ENCODE measurements at places on chromosomes 6 and 20.

DNA sequence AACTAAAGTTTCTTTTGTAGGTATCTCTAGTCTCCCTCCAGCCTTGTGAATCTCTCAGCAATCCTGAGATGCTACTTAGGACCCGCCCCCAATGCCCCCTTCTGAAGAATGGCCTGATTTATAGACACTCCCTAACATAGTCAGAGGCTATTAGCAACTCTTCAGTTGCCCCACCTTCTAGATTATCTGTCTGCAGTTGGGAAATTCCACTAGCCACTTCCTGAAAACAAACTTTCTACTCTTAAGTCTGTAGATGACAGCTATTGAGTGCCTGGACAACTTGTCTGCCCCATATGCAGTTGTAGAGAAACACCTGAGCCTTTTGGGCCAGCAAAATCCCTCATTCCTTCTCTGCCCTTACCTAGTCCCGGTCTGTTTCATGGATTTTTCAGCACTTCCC is 188.2 kb upstream of the PREP start:
- DNase-seq = peak; percentile 46

DNA sequence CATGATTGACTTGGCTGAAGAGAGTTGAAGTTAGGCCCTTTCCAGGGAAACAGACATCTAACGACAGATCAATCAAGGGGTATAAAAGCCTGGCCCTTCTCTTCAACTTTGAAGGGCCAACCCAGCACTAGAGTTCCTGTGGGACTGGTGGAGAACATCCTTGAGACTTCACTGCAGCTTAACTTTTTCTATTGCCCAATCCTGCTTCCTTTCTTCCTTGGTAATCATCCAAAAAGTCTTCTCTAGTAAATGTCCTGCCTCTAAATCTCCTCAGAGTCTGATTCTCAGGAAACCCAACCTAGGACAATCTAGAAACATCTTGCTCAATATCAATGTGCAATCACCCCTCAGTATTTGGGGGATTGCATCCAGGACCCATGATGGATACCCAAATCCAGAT is 1.9 kb downstream of the MKKS start:
- DNase-seq = no peak

DNA sequence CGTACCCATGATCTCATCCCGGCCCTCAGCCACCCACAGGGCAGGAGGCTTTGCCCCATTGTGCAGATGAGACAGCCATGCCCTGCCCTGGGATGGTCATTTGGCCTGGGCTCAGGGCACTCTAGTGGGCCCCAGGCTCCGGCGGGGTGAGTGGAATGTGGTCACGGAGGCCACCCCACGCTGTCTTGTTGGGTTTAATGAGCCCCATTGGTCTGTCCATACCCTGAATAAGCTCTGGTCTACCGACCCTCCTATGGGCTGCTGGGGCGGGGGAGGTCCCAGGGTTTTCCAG is 50.6 kb downstream of the FGD2 start:
- no peak for DNase-seq

GRCh38 chr6:126170978-126171382 is 168.9 kb upstream of the CENPW start:
- DNase-seq = peak; percentile 10

- DNase-seq = peak; percentile 64
These were observed 1.4 kb downstream of the BACH2 start for GRCh38 chr6:90294989-90295853.

- no peak for DNase-seq
These were observed 23.3 kb downstream of the VEGFA start for GRCh38 chr6:43793154-43793874.

GRCh38 chr20:49627329-49627761 is 59.4 kb upstream of the PTGIS start:
- no peak for DNase-seq

- DNase-seq = no peak
These were observed 248.0 kb downstream of the ESR1 start for GRCh38 chr6:152055517-152055916.

DNA sequence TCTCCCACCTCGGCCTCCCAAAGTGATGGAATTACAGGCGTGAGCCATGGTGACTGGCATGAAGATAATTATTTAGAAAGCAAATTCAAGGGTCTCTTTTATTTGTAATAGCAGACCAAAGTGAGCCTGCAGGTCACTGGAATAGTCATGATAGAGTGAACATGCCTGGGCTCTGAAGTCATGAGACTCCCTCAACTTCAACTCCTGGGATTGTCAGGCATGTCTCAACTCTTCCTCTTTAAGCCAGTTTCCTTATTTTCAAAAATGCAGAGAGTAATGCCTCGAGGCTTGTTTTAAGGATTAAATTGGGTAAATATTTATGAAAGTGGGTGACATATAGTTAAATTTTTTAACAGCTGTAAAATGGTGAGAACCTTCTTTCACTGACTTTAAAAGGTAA is 22.7 kb upstream of the HECA start:
- no peak for DNase-seq

DNA sequence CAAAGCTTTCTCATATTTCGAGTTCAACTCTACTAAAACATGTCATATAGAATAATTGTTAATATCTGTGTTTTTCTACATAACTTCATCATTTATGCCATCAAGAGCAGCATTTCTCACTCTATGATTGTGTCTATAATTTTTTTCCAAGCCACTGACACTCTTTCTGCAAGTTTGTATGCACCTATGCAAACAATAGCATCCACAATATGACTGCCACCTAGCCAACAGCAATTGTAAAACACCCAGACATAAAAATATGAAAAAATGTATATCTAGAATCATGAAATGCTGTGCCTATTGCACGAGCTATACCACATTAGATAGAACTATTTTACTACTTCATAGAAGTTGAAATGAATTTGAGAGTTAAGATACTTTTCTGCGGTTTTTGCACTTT is 286.5 kb upstream of the MARCKS start:
- no peak for DNase-seq

- DNase-seq = no peak
These were observed 323.6 kb downstream of the CD83 start for GRCh38 chr6:14440940-14441781.

GRCh38 chr6:47769982-47770381 is 11.8 kb upstream of the OPN5 start:
- DNase-seq = no peak

- DNase-seq = no peak
These were observed 14.5 kb downstream of the THBS2 start for GRCh38 chr6:169239181-169239580.

GRCh38 chr20:3404402-3404801 is 3.1 kb downstream of the DNAAF9 start:
- DNase-seq = no peak

GRCh38 chr6:136076496-136076895 is 173.6 kb downstream of the MTFR2 start:
- no peak for DNase-seq

DNA sequence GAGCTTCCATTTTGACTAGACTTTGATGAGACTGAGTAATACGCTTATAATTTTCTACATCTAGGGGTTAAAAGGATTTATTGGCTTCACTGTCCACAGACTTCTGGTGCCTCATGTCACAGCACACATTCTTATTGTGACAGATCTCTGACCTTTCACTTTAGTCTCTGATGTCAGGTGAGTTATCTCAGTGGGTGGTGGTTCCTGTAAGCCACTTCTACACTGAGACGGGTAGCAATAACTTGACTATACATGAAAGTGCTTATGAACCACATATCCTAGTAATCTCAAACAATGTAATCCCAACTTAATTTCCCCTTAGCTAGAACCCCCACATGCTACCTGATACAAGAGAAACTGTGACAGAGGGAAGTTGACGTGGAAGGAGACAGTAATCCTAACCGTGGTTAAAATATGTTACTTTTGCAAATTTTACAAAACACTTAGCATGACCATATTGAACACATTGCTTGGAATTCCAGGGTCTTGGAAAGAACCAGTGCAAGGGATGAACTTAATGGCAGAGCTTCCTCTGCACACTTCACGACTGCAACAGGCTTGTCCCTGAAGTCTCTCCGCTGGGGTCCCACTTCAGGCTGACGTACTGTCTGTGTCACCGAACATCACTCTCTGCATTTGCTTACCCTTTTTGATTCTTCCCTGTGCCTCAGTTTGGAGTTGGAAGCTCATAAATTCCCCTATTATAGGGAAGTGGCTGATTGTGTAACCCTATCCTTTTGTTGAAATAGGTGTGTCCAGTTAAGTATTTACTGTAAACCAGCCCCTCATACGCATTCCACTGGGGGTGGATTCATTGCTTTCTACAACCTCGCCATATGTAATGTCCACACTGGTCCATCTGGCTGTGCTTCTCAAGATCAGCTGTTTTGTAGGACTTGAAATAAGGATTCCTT is 6.4 kb upstream of the TRIM40 start:
- no peak for DNase-seq

GRCh38 chr6:165662749-165663376 is at the start of gene PDE10A:
TSS of gene PDE10A (minus strand) at chr6:165663241. CDS start at chr6:165662811, 430 bp downstream.
- DNase-seq = no peak

GRCh38 chr6:2035046-2035445 is 210.4 kb downstream of the GMDS start:
- DNase-seq = no peak

- DNase-seq = no peak
These were observed 28.2 kb downstream of the NCOA3 start for GRCh38 chr20:47529840-47530239.

DNA sequence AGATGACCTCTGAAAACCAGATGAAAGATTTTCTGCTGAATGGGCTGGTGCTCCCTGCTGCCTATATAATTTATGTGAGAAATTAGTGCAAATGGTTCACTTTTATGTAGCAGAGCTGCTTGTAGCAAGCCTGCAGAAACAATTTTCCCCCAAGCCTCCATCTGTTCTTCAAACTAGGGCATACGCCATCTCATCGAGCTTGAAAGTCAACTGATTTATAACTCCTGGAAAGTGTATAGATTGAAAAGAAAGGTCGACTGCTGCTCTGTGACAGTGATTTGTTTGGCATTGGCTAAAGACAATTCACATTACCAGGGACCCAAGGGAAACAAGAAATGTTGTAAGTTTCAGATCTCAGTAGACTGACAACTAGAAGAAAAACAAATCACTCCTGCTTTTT is 93.3 kb downstream of the PACRG start:
- DNase-seq = no peak

- DNase-seq = no peak
These were observed 67.0 kb downstream of the ABHD12 start for GRCh38 chr20:25323496-25324246.

GRCh38 chr6:152609125-152609670 is 28.0 kb downstream of the SYNE1 start:
- no peak for DNase-seq

DNA sequence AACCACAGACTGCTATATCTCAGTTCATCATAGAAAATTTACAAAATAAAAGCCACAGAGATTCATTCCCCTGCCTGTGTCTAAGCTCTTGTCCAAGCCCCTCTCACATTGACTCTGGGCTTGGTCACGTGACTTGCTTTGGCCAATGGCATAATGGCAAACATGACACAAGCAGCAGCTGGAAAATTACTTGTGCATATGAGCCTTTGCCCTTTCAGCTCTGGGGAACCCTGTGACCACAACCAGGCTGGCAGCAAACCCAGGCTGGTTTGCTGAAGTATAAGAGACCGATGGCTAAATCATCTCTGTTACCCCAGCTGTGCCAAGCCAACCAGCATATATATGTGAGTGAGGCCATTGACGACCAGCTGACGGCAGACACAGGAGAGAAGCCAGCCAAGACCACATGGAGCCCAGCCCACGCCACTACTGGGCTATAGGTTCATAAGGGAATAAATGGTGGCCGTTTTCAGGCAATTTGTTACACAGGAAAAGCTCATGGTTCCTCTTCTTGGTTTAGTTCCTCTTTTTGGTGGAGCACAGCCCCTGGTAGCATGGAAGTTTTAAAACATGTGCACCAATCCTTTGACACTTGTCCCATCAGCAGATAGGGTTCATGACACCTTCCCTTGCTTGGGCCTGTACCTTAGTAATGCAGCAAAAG is 31.8 kb upstream of the RSPO4 start:
- DNase-seq = no peak

DNA sequence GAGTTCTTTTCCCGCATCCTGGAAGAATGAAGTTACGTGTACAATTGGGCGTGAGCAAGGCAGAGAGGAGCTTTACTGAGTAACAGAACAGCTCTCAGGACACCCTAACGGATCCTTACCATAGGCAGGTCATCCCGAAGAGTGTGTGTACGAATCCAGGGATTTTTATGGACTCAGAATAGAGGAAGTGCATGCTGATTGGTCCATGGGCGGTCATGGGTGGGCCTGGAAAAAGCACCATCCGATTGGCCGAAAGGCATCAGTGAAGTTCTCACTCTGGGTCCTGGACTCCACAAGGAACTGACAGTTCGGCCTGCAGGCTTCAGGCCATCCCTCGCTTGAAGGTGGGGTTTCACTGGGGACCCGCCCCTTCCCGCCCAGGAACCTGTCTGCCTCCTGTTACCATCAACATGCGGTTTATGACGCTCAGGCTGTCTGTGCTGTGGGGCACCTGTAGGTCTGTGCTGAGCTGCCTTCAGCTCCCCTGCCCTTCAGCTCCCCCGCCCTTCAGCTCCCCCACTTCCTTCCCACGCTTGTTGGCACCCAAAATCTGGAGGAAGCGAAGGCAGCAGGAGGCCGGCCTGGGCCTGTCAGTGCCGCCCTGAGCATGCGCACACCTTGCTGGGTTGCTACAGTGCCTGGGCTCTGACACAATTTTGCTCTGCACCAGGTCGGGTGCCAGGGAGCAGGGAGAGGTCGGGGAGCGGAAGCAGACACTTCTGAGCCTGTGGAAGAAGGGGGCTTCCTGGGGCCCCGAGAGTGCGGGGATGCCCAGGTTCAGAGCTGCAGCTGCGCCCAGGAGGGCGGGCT is 57.9 kb upstream of the MANEA start:
- DNase-seq = no peak
